Stimulated activated CD4-positive, alpha-beta T cell treated with anti-CD3 and anti-CD28 coated beads, Interleukin-15, amount 100 ng/mL, for 1 hour (primary cell): ENCODE measurements at places on chromosomes 5 and 9.
A peak's percentile ranks its signal among the peaks of the same experiment; 100 is the strongest.

GRCh38 chr5:178204935-178205748 is 809 bp downstream of the HNRNPAB start:
- DNase-seq: peak; percentile 48

GRCh38 chr9:131048820-131049219 is 39.8 kb downstream of the LAMC3 start:
- DNase-seq: no peak

GRCh38 chr9:96138616-96139015 is 163.4 kb downstream of the HSD17B3 start:
- no peak for DNase-seq

DNA sequence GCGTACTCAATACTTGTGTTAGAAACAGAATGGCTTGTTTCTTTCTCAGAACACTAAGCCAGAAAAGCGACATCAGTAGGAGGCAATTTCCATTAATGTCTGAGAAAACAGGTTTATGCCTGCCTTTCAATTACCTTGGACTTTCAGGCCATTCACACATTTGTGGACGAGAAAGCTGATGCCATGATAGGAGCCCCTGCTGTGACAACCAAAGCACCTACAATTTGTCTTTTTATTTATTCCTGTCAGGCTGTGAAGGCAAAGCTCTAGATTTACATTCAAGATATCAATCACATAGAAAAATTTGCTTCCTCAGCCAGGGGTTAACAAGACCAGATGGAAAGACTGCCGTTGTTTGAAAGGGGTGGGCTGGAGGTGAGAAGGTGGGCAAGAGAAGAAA is 76.2 kb downstream of the C7 start:
- no peak for DNase-seq

- no peak for DNase-seq
Measured at GRCh38 chr9:34085581-34086500, 37.2 kb upstream of the UBAP2 start.

- no peak for DNase-seq
Measured at GRCh38 chr9:100087218-100087617, 11.6 kb downstream of the ERP44 start.

DNA sequence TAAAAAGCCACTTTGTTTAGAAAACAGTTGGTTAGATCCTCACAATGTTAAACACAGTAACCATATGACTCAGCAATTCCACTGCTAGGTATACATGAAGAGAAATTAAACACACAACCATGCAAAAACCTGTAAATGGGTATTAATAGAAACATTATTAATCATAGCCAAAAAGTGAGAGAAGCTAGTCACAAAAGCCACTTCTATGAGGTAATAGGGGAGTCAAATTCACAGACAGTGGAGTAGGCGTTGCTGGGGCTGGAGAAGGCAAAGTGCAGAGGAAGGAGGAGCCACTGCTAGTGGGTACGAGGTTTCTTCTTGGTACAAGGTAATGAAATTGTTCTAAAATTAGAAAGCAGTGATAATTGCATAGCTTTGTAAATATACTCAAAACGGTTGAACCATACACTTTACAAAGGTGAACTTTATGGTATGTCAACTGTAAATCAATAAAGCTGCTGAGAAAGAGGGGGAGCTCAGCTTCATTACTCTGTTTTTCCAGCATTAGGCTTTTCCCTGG is 364.4 kb downstream of the GADD45G start:
- DNase-seq: no peak

DNA sequence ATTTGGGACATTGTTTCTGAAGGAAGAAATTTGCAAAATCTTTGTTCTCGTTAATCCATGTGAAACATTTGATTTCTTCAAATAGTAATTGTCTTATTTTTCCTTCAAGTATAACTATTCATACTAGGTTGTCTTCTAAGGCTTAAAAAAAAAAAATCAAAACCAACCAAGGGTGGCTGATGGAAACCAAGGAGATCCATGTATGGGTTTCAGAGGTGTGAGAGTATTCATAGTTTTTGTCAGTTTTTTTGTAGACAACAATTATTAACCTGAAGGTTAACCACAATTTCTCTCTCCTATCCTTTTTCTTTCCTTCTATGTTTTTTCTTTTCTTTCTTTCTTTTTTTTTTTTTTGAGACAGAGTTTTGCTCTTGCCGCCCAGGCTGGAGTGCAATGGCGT is 35.4 kb downstream of the KDM4C start:
- no peak for DNase-seq

GRCh38 chr5:27548484-27548883 is 510.1 kb upstream of the CDH9 start:
- DNase-seq: no peak

- peak; percentile 39 for DNase-seq
Measured at GRCh38 chr9:128160603-128160987, 530 bp downstream of the BBLN start.
